ENCODE measurements at places on chromosomes 12 and 14. TPM values are rescaled to one million over a fixed set of nuclear protein-coding genes. Genes with fewer than 3 reads are reported as not detected.
A peak's percentile ranks its signal among the peaks of the same experiment; 100 is the strongest.

Gene VSX2
- total RNA-seq, result not detected

Gene NFATC4
- 21.6 TPM for total RNA-seq

GRCh38 chr12:108605000-108605689, 7.3 kb upstream of the TMEM119 start:
- DNase-seq, result peak; percentile 43

DNA sequence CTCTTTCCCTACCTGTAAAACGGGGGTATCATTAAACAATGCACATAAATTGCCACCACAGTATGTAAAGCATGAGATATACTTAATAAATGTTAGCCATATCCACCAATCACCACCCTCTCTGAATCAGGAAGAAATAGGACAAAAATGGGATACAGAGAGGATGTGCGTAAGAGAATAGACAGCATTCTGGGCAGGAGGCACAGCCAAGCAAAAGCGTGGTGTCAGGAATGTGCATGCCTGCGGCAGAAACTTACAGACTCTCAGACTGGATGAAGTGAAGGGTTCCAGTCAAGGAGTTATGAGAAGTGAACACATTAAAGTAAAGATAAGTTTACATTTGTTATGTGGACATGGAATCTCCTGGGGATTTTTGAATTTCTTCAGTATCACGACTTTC, 121.7 kb upstream of the MDM1 start:
- no peak for DNase-seq

- DNase-seq, result no peak
These were observed 105.1 kb downstream of the AEBP2 start for GRCh38 chr12:19544353-19544752.

DNA sequence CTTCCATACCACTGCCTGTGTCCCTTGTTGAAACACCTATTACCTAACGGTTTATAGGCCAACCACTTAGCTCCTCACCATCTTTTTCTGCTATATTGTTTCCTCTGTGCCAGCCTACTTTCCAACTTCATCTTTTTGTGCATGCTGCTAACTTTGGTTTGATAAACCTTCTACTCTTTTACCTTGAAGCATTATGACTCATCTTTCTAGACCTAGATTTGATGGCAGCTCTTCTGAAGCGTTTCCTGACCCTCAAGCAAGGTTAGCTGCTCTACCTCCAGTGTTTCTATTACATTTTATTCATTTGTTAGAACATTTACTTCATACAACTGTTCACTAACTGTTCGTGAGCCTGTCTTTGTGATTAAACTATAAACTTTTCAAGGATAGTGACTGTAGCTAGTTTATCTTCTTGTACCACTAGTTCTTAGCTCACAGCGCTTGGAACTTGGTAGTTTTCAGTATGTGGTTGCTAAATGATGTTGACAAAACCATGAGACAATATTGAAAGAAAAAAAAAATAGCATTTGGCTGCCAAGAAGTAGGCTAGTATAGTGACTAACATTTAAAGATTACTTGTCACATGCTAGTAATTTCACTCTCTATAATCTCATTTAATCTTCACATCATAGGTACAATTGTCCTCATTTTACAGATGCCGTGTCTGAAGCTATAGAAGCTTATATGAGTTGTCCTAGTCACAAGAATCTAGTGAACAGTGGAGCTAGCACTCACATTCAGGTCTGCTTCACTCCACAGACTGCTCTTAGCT, 79.5 kb downstream of the APAF1 start:
- DNase-seq, result no peak

DNA sequence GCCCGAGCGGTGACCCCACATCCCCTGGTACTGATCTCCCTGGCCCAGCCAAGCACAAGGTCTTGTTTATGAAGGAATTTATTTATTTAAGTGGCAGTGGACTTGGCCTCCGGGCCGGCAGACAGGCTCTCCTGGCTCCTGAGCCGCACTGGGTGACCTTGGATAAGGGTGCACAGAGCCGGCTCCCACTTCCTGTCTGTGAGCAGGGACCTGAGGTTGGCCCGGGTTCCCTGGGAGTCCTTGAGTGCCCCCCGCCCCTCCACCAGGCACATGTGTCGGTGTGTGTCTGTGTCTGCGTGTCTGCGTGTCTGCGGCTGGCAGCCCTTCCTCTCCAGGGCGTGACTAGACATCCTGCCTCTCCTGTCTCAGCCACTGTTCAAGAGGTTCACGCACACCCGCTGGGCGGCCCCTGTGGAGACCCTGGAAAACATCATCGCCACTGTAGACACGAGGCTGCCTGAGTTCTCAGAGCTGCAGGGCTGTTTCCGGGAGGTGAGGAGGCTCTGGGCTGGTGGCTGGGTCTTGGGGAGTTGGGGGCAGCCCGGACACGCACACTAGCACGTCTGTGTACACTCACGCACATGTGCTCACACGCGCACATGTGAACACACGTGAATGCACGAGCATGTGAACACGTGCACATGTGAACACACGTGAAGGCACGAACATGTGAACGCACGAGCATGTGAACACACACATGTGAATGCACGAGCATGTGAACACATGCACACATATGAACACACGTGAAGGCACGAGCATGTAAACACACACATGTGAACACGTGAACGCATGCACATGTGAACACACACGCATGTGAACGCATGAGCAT, 9.3 kb downstream of the TNFAIP2 start:
- no peak for DNase-seq

DNA sequence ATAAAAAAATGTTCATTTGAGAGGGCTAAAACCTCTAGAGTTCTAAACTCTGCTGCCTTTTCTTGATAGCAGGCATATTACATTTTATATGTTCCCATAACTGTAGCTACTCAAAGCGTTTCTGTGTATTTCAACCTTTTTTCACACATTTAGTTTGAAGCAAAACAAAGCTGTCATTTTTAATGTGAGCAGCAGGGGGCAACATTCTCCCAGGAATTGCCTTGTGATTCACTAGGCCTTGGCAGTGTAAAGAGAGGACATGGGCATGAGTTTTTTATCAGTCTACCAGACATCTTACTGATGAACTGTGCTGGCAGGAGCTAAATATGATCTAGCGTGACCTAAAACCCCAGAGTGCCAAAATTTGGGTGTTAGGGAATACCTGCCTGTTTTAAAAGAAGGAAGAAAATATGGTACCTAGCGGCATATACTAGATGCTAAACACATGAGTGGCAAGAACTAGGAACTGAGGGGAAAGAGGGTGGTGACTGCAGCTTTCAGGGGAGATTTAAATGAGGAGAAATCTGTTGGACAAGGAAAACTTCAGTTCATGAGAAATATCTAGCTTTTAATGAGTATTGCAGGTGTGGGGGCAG, 65.3 kb downstream of the IFT43 start:
- peak; percentile 60 for DNase-seq

Gene LYZ
- total RNA-seq, result not detected

- DNase-seq, result no peak
These were observed 59.6 kb upstream of the KCNC2 start for GRCh38 chr12:75269209-75269608.

Gene ARHGEF25
- 14.6 TPM for total RNA-seq

GRCh38 chr14:25178255-25178654, 128.3 kb upstream of the STXBP6 start:
- DNase-seq, result peak; percentile 19

DNA sequence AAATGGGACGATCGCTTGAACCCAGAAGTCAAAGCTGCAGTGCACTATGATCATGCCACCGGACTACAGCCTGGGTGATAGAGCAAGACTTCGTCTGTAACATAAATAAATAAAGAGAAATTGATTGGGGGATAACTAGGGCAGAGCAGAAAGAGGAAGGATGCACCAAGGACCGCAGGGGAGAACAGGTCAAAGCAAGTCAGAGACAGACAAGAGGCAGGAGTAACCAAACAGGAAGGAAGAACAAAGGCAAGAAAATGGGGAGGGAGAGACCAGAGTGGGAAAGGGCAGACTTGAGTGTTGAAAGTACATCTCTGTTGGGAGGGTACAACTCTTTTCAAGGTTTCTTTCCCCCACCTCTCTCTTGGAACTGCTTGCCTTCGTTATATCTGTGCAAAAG, 50.8 kb upstream of the ELK3 start:
- no peak for DNase-seq

- DNase-seq, result peak; percentile 4
These were observed 4.7 kb upstream of the IPO8 start for GRCh38 chr12:30700216-30700900.

DNA sequence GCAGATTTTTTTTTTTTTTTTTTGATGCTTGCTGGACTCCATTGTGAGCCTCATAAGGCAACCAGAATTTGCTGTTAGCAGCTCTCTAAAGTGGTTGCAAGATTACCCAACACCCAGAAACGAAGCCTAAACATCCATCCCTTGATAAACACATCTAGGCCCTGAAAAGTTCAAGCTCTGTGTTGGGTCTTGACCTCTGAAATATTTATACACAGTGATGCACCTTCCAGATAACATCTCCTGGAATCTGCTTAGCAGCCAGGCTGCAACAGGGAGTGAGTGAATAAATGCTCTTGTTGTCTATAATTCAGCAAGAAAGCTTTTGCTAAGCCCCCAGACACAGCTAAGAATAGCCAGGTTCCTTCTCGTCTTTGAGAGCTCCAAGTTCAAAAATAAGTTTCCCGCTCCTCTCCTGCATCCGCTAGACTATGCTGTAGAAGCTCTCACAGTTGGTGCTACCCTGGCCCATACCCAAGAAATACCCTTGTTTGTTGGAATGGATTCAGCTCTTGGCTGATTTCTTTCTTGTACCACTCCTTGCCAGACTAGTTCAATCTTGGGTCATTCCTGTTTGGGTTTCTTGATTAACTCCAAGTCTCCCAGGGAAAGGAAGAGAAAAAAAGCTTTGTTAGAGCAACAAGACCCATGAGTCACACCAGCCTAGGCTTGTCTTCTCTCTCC, 610.6 kb upstream of the TBX3 start:
- DNase-seq, result no peak

- DNase-seq, result peak; percentile 23
These were observed 52.8 kb upstream of the CNOT2 start for GRCh38 chr12:70190262-70191010.

DNA sequence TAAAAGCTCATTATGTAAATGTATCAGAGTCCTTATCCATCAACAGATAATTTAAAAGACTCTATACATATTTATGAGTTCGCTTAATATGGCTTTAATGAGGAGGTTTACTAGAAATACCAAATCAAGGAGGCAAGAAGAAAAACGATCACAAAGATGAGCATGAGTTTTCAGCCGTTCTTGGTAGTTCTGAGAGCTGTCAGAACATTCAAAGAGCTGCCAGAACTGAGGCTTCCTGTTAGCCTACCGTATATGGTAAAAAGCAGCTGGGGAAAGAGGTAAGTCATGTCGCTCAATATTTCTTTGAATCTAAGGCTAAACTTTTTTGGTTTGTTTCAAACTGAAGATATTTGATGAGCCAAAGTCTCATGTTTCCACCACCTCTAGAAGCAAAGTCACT, 115.3 kb upstream of the PLXNC1 start:
- DNase-seq, result no peak

DNA sequence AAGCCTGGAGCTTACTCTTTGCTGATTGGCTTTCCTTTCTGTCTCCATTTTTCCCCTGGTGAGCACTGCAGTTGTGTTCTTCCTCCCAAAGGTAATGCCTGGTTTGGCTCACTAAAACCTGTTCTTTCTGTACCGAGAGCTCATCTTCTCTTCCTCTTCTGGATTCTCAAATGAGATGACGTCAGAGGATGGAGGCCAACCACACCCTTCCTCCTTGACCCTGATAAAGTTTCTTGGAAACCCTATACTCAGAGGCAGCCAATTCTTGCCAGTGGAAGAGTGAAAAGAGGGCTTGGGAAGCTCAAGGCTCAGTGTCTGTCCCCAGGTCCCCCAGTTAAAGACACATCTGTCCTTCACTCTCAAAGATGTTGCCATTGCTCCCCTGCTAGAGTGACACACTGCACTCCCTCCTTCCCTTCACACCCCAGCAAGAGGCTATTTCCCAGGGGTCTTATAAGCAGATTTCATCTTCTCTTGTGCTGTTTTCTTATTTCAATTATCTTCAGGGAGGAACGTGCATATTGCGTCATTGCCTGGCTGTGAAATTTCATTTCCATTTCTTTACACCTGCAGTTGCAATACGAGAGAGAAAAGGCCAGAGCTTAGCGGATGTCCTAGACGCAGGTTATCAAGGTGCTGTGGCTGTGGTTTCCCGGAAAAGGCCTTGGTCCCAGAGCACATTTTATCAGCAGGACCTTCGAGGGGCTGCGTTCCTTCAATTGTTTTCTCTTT, 27.3 kb downstream of the NTF3 start:
- no peak for DNase-seq

DNA sequence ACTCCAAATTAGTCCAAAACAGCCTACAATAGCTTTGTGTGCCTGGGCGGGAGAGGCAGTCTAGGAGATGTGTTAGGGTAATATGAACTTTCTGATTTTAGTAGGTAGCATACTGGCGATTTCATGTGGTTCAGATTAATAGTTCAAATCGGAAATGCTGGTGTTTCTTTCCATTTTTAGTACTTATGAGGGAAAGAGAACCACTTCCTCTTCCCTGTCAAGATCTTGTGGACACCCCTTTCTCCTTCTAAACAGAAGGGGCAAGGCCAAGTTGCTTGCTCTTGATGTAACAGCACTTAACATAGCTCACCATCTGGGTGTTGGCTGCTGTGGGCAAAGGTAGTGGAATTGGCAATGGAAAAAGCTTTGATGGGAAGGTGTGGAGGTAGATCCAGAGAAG, 32.2 kb upstream of the IGF1 start:
- no peak for DNase-seq

GRCh38 chr12:122052285-122052684, 26.3 kb upstream of the MLXIP start:
- no peak for DNase-seq

DNA sequence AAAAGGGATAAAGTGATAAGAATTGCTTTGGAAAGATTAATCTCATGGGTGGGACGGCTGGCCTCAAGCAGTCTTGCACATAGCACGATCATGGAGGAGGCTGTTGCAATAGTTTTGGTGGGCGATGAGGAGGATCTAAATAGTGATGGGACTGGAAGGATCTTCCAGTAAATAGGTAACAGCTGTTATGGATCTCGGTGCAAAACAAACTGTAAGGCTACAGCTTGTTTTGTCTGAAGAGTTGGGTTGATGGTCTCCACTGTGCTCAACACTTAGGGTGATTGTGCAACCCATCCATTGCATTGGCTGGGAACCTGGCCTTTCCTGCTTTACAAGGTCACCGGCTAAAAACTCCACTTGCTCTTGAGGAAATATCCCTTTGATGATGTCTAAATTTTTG, 21.0 kb downstream of the IGF1 start:
- DNase-seq, result no peak

Gene SLCO1B1
- not detected for total RNA-seq

GRCh38 chr14:60514741-60515491, 6.0 kb downstream of the SIX6 start:
- DNase-seq, result peak; percentile 43

Gene CACNA2D4
- total RNA-seq, result not detected

DNA sequence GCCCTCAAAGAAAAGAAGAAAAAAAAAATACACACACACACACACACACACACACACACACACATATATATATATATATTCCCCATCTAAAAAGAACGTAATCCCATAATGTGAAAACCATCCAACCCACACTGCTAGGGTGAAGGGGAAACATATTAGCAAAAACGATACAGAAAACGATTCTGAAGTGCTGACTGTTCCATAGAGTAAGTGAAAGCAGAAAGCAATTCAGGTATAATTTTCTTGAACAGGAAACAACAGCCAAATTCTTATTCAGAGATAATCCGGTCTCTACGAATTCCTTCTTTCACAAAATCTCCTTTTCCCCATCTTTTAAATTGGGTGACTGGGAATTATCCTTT, 393.5 kb downstream of the NOVA1 start:
- no peak for DNase-seq
